ENCODE measurements at places on chromosomes 11 and 22.

DNA sequence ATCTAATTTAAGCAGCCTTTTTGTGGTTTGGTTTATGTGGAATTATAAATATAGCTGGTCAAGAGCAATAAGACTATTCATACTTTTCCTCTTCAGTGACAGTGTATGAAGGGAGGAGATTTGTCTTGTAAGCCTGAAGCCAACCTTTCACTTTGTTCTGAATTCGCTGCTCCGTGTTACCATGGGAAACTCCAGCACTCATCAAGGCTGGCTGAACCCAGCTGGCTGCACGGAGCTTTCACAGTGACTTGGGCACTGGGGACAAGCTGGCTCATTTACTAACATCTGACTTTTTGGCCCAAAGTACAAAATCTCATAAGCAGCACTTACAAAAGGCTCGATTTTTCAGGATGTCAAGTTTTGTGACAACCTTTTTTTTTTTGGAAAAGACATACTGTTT is 120.4 kb upstream of the GRIA4 start:
- DNase-seq, result no peak

GRCh38 chr22:24142831-24143230 is 38.5 kb upstream of the SUSD2 start:
- DNase-seq, result no peak

- no peak for DNase-seq
These were observed 42.6 kb upstream of the VPREB1 start for GRCh38 chr22:22201930-22202343.

DNA sequence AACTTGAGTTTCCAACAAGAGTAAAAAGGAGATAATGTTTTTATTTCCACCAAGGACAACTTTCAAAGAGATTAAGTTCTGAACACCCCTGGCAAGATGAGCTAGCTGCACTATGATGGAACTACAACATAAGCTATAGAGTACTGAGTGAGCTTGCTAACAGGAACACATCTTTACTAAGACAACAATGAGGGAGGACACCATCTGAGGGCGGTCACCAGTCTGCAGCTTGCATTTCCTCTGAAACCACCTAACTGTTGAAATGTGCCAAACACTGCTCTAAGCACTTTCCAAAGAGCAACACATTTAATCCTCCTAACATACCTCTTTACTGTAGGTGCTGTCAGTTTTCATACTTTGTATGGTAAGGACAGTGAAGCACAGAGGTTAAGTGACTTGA is 68.4 kb downstream of the TCF20 start:
- DNase-seq, result no peak

DNA sequence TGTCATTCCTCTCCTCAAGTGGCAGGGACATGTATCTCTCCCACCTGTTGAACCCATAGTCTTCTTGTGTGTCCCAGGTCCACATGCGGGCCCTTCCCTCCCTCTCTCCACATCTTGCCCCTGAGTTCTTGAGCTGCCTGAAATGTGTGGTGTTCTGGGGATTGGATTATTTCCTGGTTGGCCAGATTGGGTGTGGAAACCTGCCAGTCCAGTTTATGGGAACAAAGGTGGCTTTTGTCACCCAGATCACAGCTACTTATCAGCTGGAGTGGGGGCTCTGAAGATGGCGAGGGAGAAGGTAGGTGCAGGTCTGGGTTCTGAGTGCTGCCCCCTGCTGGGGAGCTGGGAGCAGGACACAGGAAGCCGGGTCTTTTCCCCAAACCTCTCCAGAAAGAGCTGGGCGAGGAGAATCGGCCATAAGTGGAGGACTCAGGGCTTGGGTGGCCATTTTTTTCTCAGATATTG is 14.2 kb downstream of the DTX4 start:
- DNase-seq, result peak; percentile 44

GRCh38 chr11:20937826-20938225 is 268.4 kb downstream of the NELL1 start:
- DNase-seq, result no peak
